ENCODE measurements at places on chromosomes 7 and 10.

DNA sequence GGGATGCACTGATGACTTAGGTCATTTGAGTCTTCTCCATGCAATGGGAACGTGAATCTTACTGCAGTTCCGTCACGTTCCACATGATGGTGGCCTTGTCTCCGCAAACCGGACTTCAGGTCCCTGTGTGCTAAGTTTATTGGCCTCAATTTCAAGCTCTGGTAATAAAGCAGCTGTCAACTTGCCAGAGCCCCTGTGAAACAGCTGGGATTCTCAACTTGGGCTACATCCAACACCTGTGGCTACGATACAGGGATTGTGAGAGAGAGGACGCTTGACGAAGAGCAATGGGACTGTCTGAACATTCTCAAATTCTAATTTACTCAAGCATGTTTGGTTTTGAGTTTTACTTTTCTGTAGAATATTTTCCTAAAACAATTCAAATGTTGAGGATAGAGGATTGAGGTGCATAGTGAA, 174.2 kb downstream of the PTN start:
- no peak overlapping the region for H3K27ac ChIP-seq
- no peaks in the 10 kb centered on the region for H3K27me3 ChIP-seq
- DNase-seq, result no peak
- H3K4me3 ChIP-seq, result no peak overlapping the region
- H3K36me3 ChIP-seq, result no peaks in the 10 kb centered on the region

DNA sequence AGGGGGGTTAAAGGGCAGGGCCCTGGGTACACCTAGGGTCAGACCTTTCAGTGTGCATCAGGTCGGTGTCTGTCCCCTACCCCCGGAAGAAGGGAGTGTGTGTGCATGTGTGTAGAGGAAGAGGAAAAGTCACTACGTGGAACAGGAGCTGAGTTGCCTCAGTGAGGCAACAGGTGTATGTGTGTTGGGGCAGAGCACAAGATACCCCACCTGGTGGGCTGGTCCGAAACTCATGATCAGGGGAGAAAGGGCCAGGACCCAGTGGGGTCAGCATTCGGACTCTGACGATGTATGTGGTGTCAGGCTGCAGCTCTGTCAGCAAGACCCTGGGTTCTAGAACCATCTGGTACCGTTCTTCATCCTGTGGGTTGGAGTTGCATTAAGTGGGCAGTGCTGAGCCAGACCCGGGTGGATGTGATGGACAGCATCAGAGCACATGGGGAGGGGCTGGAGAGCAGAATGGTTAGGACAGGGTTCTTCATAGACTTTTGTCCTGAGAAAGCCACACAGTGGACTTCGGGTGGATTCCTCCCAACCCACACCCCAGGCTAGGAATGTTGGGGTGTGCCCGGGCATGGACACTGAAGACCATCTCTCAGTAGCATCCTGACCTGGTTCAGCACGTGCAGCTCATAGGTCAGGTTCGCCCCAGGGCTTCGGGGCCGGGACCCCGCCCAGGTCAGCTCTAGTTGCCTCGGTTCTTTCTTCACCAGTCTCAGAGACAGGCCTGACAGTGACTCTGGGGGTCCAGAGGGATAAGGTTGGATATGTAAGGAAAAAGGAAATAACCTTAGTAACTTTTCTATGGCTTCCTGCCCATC, 10.7 kb downstream of the EPHA1 start:
- no peaks in the 10 kb centered on the region for H3K27me3 ChIP-seq
- H3K36me3 ChIP-seq, result no peaks in the 10 kb centered on the region
- DNase-seq, result no peak
- H3K4me3 ChIP-seq, result no peak overlapping the region

- no peaks in the 10 kb centered on the region for H3K27me3 ChIP-seq
- H3K4me1 ChIP-seq, result no peaks in the 10 kb centered on the region
- H3K4me3 ChIP-seq, result peak overlapping the region; percentile 95
- peak overlapping the region; percentile 99 for H3K27ac ChIP-seq
Measured at GRCh38 chr10:122373721-122374120, 787 bp upstream of the PLEKHA1 start.

DNA sequence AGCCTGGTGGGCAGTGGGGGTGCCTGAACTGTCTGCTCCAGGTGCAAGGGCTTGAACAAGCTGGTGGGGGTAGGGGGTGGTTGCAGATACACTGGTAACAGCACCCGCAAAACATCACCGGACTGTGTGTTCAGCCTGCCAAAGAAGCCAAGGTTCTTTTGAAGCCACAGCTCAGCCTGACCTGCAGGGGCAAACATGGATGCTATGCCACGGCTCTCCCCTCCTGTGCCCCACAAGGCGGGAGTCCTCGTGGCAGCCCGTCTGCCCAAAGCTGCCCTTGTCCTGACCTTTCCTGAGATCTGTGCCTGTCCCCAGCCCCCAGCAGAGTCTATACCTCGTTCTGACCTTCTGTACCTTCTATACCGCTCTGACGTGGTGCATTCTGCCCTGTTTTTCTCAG, 285.7 kb downstream of the GLRX3 start:
- no peak for DNase-seq
- no peaks in the 10 kb centered on the region for H3K4me1 ChIP-seq
- no peak overlapping the region for H3K27ac ChIP-seq
- no peaks in the 10 kb centered on the region for H3K27me3 ChIP-seq
- H3K4me3 ChIP-seq, result no peak overlapping the region

Data from ascending aorta (tissue), 2 donors.